Activated CD4-positive, alpha-beta T cell treated with anti-CD3 and anti-CD28 coated beads, Interleukin-2, amount 50 U/mL, for 1 hour (primary cell): ENCODE measurements at places on chromosomes 16 and 17.

DNA sequence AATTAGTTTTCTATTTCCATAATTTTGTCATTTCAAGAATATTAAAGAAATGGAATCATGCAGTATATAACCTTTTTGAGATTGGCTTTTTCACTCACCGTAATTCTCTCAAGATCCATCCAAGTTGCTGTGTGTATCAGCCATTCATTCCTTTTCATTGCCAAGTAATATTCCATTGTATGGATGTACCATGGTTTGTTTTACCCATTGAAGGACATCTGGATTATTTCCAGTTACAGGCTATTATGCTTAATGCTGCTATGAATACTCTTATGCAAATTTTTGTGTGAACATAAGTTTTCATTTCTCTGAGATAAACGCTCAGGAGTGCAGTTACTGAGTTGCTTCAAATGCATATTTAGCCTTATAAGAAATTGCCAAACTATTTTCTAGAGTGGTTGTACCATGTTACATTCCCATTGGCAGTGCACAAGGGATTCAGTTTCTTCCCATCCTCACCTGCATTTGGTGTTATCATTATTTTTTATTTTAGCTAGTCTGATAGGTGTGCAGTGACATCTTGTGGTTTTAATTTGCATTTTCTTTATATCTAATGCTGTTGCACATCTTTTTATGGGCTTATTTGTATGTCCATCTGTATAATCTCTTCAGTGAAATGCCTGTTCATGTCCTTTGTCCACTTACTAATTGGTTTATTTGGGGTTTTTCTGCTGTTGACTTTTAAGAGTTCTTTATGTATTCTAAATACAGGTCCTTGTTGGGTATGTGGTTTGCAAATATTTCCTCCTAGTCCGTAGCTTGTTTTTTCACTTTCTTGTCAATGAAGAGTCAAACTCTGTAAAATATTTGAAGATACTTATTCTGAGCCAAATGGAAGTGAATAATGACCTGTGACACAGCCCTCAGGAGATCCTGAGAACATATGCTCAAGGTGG, 32.7 kb downstream of the BMERB1 start:
- DNase-seq = no peak

- no peak for DNase-seq
Measured at GRCh38 chr16:76612497-76612896, 335.3 kb downstream of the CNTNAP4 start.

GRCh38 chr16:1933097-1933661, 9.8 kb downstream of the MSRB1 start:
- DNase-seq = no peak

- peak; percentile 49 for DNase-seq
Measured at GRCh38 chr16:1543085-1543896, 9.8 kb downstream of the TMEM204 start.

- no peak for DNase-seq
Measured at GRCh38 chr17:19343671-19344151, 18.8 kb downstream of the B9D1 start.

DNA sequence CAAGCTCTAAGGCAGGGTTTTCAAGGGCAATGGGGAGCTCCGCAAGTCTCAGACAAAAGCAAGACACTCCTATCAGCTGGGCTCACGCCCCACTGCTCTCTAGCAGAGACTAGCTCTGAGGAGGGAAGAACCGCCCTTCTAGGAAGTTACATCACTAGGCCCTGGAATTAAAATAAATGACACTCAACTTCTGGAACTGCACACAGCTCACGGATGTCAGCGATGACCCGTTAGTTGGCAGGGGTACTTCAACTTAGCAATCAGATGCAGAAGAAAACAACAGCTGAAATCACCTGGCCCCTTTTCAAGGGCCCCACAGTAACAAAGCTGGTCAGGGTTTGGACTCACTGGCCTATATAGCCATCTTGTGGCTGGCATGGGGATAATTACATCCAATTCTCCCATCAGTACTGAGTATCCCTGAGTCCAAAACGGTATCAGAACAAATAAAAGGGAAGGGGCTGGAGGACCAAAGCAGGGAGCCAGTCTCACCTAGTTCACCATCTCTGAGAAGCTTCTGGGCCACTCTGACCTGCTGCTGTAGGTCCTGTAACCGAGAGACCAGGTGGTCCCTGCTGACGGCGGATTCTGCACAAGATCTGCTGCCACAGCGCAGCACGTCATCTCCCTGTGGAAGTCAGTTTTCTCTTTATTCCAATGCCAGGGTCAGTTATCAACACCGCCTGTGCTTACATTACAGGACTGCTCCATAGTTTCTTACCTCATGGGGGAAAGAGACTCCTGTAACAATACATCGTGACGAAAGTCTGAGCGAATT, 22.2 kb downstream of the SERPINF1 start:
- DNase-seq = no peak

- no peak for DNase-seq
Measured at GRCh38 chr16:4245077-4245791, 3.4 kb upstream of the SRL start.

- no peak for DNase-seq
Measured at GRCh38 chr16:3520841-3521240, 20.0 kb downstream of the CLUAP1 start.

GRCh38 chr16:16861546-16861945, 482.6 kb downstream of the NPIPA7 start:
- peak; percentile 56 for DNase-seq

DNA sequence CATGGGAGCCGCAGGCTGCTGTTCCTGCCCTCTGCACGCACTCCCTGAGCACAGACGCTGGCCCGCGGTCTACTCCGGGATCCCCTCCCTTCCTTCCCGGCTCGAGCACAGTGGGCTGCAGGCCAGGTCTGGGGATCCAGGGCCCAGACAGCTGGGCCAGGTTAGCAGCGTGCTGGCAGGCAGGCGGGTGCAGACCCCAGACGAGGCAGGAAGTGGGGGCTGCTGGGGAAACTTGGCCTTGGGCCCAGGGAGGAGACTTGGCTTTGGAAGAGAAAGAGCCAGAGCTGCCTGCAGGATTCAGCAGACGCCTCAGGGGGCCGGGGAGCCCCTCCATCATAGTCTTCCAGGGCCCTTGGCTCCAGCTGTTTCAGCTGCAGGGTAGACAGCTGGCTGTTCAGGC, 30.2 kb upstream of the ABCC3 start:
- no peak for DNase-seq

GRCh38 chr16:89020925-89021595, 44.1 kb upstream of the CBFA2T3 start:
- DNase-seq = no peak

DNA sequence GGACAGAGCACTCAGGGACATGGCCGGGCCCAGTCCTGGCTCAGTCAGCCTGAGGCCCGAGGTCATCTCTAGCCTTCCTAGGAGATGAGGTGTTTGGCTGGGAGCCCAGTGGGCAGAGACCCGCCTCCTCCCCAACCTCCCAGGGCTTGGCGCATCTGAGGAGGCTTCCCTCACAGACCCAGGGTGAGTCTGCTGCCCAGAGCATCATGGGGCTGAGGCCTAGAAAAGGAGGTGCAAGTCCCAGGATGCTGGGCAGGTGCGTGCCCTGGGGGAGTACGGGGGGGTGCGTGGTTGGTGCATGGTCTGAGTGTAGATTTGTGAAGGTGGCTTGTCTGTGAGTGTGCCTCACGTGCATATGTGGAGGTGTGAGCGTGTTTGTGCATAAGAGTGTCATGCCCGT, 4.7 kb downstream of the PDE6G start:
- DNase-seq = no peak

DNA sequence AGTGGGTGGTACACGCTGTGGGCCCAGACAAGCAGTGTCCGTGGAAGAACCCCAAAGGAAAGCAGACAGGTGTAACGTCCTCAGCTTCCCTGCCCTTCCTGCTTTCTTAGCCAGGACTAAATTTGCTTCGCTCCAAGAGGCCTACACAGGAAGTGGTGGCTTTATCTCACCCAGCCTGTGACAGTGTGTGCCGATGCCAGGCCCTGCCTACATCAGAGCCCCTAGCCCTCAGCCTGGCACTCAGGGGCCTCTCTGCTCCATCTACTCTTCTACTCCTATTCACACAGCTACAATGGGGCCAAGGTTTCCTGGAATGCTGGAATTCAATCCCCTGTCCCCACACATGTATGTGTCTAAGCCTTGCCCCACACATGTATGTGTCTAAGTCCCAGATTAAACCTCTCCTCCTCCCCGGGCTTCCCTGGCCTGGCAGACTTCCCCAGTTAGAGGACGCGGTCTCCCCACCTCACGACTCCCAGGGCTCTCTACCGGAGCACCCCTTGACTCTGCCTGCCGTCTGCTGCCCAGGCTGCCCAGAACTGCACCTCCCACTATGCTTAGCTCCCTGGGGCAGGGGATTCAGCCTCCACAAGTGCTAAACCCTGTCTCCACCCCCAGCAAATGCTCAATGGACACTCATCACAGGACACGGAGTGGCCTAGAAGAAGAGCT, 8.2 kb downstream of the PGAP3 start:
- DNase-seq = no peak

- DNase-seq = no peak
Measured at GRCh38 chr17:75634754-75635609, 1.7 kb downstream of the SMIM5 start.

- peak; percentile 76 for DNase-seq
Measured at GRCh38 chr16:4505356-4506147, 29.4 kb downstream of the HMOX2 start.

DNA sequence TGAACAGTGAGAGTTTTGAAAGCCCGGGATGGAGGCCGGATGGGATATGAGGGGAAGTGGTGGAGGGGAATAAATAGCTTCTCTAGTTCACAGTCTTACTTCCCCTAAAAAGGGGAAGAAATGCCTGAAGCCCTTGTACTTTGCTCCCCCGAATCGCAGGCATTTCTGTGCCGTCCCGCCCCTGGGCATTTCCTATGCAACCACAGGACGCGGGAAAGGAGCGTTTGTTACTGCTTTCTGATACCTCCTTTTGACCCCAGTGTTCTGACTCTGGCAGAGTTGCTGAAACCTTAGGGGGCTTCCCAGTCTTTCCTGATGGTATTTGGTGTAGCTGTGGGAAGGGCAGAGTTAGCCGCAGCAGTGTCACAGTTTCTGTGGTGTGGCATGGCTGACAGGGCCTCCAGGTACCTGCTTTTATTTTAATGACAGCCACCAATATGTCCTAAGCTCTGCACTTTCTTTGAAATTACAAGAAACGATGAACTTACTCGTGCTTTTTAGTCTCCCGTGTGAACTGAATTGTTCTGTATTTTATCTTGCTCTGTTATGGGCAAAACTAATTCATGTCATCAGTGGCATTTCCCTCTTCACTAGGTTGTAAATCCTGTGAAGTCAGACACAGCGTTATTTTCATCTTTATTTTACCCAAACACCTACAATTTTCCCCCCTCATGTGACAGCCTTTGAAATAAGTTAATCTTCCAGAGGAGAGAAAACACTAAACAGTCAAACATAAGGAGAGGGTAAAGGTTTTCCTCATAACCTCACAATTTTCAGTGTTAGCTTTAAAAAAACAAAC, 27.1 kb downstream of the USP10 start:
- no peak for DNase-seq

GRCh38 chr16:88869673-88869980, 3.2 kb upstream of the PABPN1L start:
- no peak for DNase-seq
